ENCODE measurements at places on chromosomes 7 and 10.

- no peak for DNase-seq
These were observed 135.0 kb downstream of the STRA8 start for GRCh38 chr7:135368416-135369186.

DNA sequence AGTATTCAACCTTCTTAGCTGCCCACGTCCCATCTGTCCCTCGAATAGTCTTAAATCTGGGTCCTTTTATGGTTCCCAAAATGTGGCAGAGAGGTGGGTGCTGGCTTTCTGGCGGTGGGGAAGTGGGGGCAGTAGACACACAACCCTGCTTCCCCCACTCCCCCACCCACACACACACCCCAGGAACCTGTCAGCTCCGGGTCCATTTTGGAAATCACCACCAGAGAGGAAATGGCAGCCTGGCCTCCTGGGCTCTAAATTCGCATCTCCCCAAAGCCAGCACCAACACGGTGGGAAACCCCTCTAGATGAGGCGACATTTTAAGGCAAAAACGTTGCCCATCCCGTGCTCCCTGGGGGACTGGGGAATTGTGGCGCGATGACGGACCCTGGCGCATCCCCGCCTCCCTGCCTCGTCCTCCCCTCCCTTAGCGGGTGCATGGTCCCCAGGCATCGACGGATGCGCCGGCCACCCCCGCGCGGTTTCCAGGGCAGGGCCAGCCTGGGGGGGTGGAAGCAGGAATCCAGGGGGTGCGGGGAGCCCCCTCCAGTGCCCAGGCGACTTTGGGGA lies 702 bp downstream of the TMEM130 start:
- no peak for DNase-seq

DNA sequence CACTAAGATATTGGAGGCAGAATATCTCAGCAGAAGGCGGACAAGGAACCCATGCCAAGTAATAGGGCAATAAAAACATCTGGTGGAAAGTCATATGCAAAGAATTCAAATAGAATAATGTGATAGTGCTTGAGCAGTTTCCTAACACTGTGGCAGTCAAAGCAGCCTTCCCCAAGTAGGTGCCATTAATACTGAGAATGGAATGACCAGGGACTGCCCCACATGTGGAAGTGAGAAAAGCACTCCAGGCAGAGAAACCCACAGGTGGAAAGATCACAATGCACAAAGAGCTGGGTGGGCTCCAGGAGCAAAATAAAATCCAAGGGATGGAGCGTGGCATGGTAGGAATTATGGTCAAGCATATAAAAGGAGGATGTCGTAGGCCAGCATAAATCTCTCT lies 64.4 kb upstream of the NME8 start:
- DNase-seq: no peak

DNA sequence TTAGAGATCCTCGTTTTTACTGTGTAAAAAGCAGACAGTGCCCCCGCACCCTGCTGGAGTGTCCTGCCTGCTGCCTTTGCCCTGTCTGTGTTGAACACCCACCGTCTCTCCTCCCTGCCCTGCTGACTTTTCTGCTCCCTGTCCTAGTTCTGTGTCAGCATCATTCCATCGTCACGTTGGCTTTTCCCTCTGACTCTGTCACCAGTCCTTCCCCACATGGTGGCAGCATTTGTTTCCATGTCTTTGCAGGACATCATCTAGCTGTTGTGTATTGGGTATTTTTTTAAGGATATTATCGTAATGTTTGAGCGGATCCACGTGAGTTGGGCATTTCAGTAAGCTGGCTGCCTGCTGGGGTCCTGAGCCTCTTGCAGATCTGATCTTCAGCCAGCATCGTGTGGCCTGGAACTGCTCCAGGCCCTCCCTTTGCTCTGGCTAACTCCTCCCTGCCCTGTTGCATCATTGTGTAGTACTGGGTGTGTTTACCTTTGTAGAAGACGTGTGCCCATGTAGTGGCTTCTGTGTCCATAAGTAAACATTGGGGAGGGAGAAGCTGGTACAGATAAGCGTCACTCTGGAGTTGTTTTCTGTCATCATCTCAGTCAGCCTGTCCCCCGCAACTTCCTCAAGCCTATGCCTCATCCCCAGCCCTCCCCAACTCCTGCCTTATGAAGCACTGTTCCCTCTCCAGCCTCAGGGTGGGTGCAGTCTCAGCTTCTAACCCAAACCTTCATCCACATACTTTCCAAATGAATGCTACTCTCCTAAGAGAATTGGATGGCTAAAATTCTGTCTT lies 44.3 kb downstream of the TRRAP start:
- no peak for DNase-seq

- DNase-seq: no peak
These were observed 529.0 kb downstream of the TYW1 start for GRCh38 chr7:67525588-67525987.

All from activated CD4-positive, alpha-beta T cell treated with anti-CD3 and anti-CD28 coated beads for 24 hours (primary cell).